ENCODE measurements at places on chromosomes 6 and 20. TPM values are rescaled to one million over a fixed set of nuclear protein-coding genes. Genes with fewer than 3 reads are reported as not detected.

DNA sequence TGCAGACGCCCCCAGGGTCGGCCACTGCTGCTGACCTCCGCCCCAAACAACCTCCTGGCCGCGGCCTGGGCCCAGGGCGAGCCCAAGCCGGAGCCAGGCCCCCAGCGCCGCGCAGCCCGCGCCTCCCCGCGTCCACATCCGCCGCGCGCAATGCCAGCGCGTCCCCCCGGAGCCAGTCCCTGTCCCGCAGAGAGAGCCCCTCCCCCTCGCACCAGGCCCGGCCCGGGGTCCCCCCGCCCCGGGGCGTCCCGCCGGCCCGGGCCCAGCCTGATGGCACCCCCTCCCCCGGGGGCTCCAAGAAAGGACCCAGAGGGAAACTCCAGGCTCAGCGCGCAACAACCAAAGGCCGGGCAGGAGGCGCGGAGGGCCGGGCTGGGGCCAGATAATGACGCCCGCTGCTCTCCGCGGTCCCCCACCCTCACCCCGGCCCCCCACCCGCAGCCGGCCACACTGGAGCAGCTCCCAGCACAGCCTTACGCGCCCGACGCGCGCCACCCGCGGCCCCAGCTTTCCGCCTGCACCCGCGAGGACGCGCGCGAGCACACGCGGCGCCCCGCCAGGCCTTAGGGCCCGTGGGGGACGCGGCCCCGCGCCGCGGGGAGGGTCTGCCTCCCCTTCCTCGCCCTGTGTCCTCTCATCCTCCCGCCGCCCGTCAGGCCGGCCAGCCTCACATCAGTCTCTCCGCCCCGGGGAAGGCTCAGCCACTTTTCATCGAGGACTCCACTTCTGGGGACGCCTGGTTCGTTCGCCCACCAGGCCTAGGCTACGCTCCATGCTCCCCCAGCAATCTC is 12.9 kb upstream of the SLC22A7 start:
- DNase-seq: no peak
- H3K27ac ChIP-seq: no peak overlapping the region
- no peaks in the 10 kb centered on the region for H3K36me3 ChIP-seq
- H3K4me3 ChIP-seq: no peak overlapping the region
- H3K4me1 ChIP-seq: no peaks in the 10 kb centered on the region

DNA sequence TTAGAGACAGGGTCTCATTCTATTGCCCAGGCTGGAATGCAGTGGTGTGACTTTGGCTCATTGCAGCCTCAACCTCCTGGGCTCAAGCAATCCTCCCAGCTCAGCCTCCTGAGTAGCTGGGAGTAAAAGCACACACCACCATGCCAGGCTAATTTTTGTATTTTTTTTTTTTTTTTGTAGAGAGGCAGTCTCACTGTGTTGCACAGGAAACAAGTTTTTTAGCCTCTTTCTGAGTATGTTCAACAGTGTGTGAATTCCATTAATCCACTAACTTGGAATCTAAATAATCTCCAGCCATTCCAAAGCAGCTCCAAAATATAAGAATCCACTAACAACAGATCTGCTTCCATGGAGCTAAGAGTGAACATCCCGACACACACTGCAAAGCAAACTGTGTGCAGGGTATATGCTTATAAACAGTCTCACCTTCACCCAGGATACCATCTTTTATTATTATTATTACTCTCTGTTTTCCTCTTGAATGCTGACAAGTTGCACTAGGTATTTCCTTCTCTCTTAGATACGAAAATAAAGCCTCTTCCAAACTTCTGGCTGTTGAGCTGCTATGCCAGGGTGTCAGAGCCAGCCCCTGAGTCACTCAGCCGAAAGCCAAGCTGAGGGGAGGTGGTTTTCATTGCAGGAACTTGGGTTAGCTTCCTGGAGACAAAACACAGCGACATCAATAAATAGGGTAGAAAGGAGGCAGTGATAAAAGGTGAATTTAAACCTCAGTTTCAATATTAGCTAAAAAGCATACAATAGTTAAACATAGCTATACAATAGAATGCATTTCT is 264.9 kb downstream of the HIVEP2 start:
- H3K4me3 ChIP-seq: no peak overlapping the region
- no peak for DNase-seq
- H3K27ac ChIP-seq: no peak overlapping the region
- H3K36me3 ChIP-seq: no peaks in the 10 kb centered on the region
- peaks cover 12% of the 10 kb centered on the region for H3K27me3 ChIP-seq

- H3K27ac ChIP-seq: no peak overlapping the region
- no peaks in the 10 kb centered on the region for H3K27me3 ChIP-seq
- H3K4me1 ChIP-seq: peaks cover under 1% of the 10 kb centered on the region
- H3K4me3 ChIP-seq: no peak overlapping the region
These were observed 48.0 kb downstream of the CDH26 start for GRCh38 chr20:60006261-60006660.

GRCh38 chr6:1135726-1136414 is 176.0 kb upstream of the FOXQ1 start:
- no peaks in the 10 kb centered on the region for H3K4me1 ChIP-seq
- peaks cover 16% of the 10 kb centered on the region for H3K27me3 ChIP-seq
- no peaks in the 10 kb centered on the region for H3K36me3 ChIP-seq
- no peak for DNase-seq
- no peak overlapping the region for H3K27ac ChIP-seq

- no peak overlapping the region for H3K27ac ChIP-seq
- no peaks in the 10 kb centered on the region for H3K36me3 ChIP-seq
- no peak for DNase-seq
- H3K4me1 ChIP-seq: no peaks in the 10 kb centered on the region
- H3K4me3 ChIP-seq: no peak overlapping the region
These were observed 31.4 kb downstream of the SLC35F1 start for GRCh38 chr6:117938311-117938995.

TBX18 gene
- not detected for total RNA-seq

AGPAT4 gene
- total RNA-seq: 7.3 TPM

DNA sequence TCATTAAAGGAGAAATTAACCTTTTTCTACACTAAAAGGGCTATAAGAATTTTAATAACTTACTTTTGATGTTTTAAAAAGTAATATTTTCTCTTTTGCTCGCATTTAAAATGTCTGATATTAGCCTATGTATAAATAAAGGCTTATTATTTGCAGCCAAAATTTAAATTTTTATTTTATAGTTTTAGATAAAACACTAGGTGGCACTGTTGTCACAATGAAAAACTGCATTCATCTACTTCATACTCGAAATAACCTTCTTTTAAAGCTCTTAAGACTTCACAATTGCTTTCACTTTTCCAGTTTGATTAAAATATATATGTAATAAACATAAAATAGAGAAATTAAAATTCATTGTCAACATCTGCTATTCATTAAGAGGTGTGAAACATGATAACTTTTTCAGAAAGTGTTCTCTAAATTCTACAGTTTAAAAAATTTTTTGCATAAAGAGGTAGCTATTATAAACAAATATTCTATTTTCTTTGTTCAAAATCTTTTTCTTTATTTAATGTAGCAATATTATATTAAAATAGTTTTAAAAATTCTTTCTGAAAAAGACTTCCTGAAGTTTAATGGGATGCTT is 78.8 kb upstream of the DEFB112 start:
- H3K36me3 ChIP-seq: no peaks in the 10 kb centered on the region
- no peak for DNase-seq
- no peaks in the 10 kb centered on the region for H3K4me1 ChIP-seq
- no peak overlapping the region for H3K27ac ChIP-seq
- H3K4me3 ChIP-seq: no peak overlapping the region

DNA sequence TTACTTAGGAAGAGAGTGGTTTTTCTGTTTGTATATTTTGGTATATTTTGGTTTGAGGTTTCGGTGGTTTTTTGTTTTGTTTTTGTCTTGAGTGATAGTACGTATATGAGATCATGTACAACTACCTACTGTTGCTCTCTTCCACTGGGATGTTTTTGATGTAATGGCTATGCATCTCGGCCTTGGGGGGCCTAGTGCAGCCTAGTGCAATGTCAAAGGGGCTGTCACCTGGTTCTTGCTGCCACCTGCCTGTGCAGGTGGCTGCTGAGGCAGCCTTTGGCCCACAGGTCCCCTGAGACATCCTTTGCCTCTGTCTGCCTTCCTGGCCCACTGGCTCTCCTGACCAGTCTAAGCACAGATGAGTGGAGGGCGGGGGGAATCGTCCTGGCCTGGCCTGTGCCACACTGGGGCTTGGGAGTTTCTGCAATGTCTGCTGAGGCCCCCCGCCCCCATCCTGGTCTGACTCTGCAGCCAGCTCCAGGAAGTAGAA is 546.6 kb downstream of the CD83 start:
- peak overlapping the region; percentile 35 for H3K4me3 ChIP-seq
- H3K4me1 ChIP-seq: peaks cover 22% of the 10 kb centered on the region

DNA sequence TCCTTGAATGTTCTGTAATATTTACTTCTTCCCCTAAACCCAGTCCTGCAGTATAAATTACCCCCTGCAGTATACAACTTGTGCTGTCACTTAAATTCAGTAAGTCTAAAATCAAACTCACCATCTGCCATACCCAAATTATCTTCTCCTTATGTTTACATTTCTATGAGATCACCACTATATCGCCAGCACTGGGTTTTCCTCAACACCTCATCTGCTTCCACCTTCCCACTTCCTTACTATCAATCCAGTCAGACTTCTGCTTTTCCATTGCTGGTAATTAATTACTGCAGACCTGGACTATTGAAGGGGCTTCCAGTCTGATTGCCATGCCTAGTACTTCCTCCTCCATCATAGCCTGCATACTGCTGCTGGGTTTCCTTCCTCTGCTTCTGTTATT is 15.2 kb downstream of the EFHC1 start:
- DNase-seq: no peak
- peaks cover 13% of the 10 kb centered on the region for H3K27me3 ChIP-seq
- H3K36me3 ChIP-seq: no peaks in the 10 kb centered on the region
- H3K4me3 ChIP-seq: no peak overlapping the region
- peaks cover 4% of the 10 kb centered on the region for H3K4me1 ChIP-seq
- H3K27ac ChIP-seq: no peak overlapping the region

- H3K36me3 ChIP-seq: no peaks in the 10 kb centered on the region
- H3K27me3 ChIP-seq: peaks cover 2% of the 10 kb centered on the region
- H3K4me3 ChIP-seq: no peak overlapping the region
- H3K4me1 ChIP-seq: peaks cover 4% of the 10 kb centered on the region
- no peak for DNase-seq
- H3K27ac ChIP-seq: no peak overlapping the region
These were observed 65.7 kb downstream of the SCP2D1 start for GRCh38 chr20:18879262-18879661.

GRCh38 chr6:115544765-115545671 is 515.7 kb downstream of the FRK start:
- no peaks in the 10 kb centered on the region for H3K36me3 ChIP-seq
- no peak for DNase-seq
- H3K27ac ChIP-seq: no peak overlapping the region
- H3K4me3 ChIP-seq: no peak overlapping the region

GRCh38 chr6:29424575-29424974 is 9.8 kb downstream of the OR12D1 start:
- H3K4me3 ChIP-seq: no peak overlapping the region
- H3K27me3 ChIP-seq: peaks cover 19% of the 10 kb centered on the region
- no peaks in the 10 kb centered on the region for H3K4me1 ChIP-seq

GRCh38 chr20:13525225-13525940 is 113.3 kb downstream of the TASP1 start:
- no peak overlapping the region for H3K4me3 ChIP-seq
- H3K27ac ChIP-seq: no peak overlapping the region
- no peaks in the 10 kb centered on the region for H3K27me3 ChIP-seq
- peaks cover 19% of the 10 kb centered on the region for H3K36me3 ChIP-seq

- peaks cover 44% of the 10 kb centered on the region for H3K36me3 ChIP-seq
- no peak overlapping the region for H3K4me3 ChIP-seq
- no peak for DNase-seq
These were observed 87.5 kb downstream of the SYNJ2 start for GRCh38 chr6:158068893-158069799.

DNA sequence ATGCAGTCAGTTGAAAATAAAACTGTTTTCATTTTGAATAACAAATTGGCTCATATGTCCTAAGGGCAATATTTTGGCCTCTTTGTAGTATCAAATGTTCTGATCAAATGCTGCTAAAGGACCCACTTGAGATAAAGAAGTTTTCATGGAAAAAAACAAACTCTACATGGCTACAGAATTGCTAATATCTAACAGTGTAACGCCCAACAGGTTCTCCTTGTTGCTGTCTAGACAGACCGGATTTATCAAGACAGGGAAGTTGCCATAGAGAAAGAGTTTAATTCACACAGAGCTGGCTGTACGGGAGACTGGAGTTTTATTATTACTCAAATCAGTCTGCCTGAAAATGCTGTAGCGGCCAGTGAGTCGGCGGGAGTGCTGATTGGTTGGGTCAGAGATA is 19.4 kb upstream of the MAN1A1 start:
- H3K27me3 ChIP-seq: no peaks in the 10 kb centered on the region
- H3K36me3 ChIP-seq: peaks cover 30% of the 10 kb centered on the region
- no peak overlapping the region for H3K27ac ChIP-seq
- H3K4me1 ChIP-seq: peaks cover 6% of the 10 kb centered on the region

GRCh38 chr6:40932366-40932765 is 106.7 kb downstream of the UNC5CL start:
- no peak overlapping the region for H3K4me3 ChIP-seq
- no peaks in the 10 kb centered on the region for H3K36me3 ChIP-seq
- H3K27ac ChIP-seq: no peak overlapping the region
- no peak for DNase-seq
- no peaks in the 10 kb centered on the region for H3K4me1 ChIP-seq

CDH26 gene
- total RNA-seq: 0.30 TPM

- H3K4me1 ChIP-seq: peaks cover 25% of the 10 kb centered on the region
- no peak overlapping the region for H3K27ac ChIP-seq
- no peaks in the 10 kb centered on the region for H3K36me3 ChIP-seq
These were observed 36.2 kb upstream of the MRPS18A start for GRCh38 chr6:43723737-43724295.

DNA sequence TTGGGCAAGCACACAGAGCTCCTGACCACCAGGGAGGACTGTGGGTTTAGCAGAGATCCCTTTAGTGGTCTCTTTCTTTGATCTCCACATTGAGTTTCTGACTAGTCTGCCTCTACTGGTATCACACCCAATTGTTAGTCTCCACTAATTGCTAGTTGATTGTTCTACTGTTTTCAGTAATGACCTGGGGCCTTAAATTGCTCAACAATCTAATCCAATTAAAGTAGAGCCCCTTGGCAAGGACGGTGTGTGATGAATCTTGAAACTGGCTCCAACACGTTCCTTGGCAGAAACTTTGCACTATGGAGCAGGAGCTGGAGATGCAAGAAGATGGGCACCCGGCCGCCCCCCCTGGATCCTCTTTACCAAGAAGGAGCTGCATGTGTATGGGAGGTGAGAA is 12.3 kb downstream of the FAM50B start:
- no peak overlapping the region for H3K4me3 ChIP-seq
- H3K27ac ChIP-seq: no peak overlapping the region
- peaks cover 20% of the 10 kb centered on the region for H3K27me3 ChIP-seq
- no peaks in the 10 kb centered on the region for H3K36me3 ChIP-seq
- no peak for DNase-seq

ANKRD6 gene
- total RNA-seq: 2.2 TPM

PLAGL1 gene
- 15.7 TPM for total RNA-seq

GRCh38 chr6:33073431-33073871 is at the start of gene HLA-DPA1:
HLA-DPA1 (minus strand) TSS chr6:33073649.
- peaks cover 16% of the 10 kb centered on the region for H3K36me3 ChIP-seq
- peak; percentile 52 for DNase-seq
- peaks cover 53% of the 10 kb centered on the region for H3K4me1 ChIP-seq
- no peaks in the 10 kb centered on the region for H3K27me3 ChIP-seq
- peak within 1 kb of the TSS; percentile 83 for H3K4me3 ChIP-seq
- peak within 1 kb of the TSS; percentile 73 for H3K27ac ChIP-seq

All from activated T-helper 2 cell treated with anti-CD3 and anti-CD28 coated beads, Interferon-gamma antibody, Interleukin-2, Interleukin-4, amounts not matched to agents 10 μg/mL and 5 μg/mL and 100 μg/mL, durations not matched to agents 14 hours and 24 hours and 36 hours (primary cell).